HT-29 (cell line): ENCODE measurements at places on chromosomes 11 and 22. TPM values are rescaled to one million over a fixed set of nuclear protein-coding genes. Genes with fewer than 3 reads are reported as not detected.

TRIM66 gene
- 6.7 and 7.0 TPM in 2 replicates for total RNA-seq

DCDC1 gene
- total RNA-seq = 0.37 TPM in 1 of 2 replicates, not detected in the other

RFPL1 gene
- not detected in 2 replicates for total RNA-seq

POTEH gene
- total RNA-seq = not detected in 2 replicates

ART1 gene
- not detected in 2 replicates for total RNA-seq

DTX4 gene
- total RNA-seq = 20.8 and 22.6 TPM in 2 replicates

ZFTA gene
- 22.1 and 35.2 TPM in 2 replicates for total RNA-seq

BATF2 gene
- total RNA-seq = 1.6 and 2.5 TPM in 2 replicates

MRGPRX3 gene
- total RNA-seq = not detected in 2 replicates

C22orf31 gene
- total RNA-seq = not detected in 2 replicates

LGR4 gene
- 41.7 and 41.9 TPM in 2 replicates for total RNA-seq

ZDHHC24 gene
- 28.1 and 35.0 TPM in 2 replicates for total RNA-seq

FJX1 gene
- total RNA-seq = 6.1 and 7.5 TPM in 2 replicates
